ENCODE measurements at places on chromosomes 7 and 10. TPM values are rescaled to one million over a fixed set of nuclear protein-coding genes. Genes with fewer than 3 reads are reported as not detected.

The AKR1C4 gene
- total RNA-seq: not detected

The CNNM1 gene
- total RNA-seq: 2.4 TPM

The PRLHR gene
- 2.4 TPM for total RNA-seq

The CPED1 gene
- 3.3 TPM for total RNA-seq

The MKX gene
- 1.6 TPM for total RNA-seq

The SPDYE9 gene
- total RNA-seq: under 0.01 TPM

The SLC18A3 gene
- under 0.01 TPM for total RNA-seq

The CALHM3 gene
- not detected for total RNA-seq

The CALD1 gene
- total RNA-seq: 27.3 TPM

The CFAP70 gene
- 0.82 TPM for total RNA-seq

The NUTM2E gene
- total RNA-seq: under 0.01 TPM

The WDR86 gene
- 49.7 TPM for total RNA-seq

The ITGB8 gene
- total RNA-seq: 66.9 TPM

The NAT16 gene
- total RNA-seq: 0.82 TPM

The MYH16 gene
- total RNA-seq: not detected

The PKD2L1 gene
- not detected for total RNA-seq

The CAV2 gene
- total RNA-seq: 25.7 TPM

The ANKRD22 gene
- total RNA-seq: under 0.01 TPM

The ADK gene
- 25.3 TPM for total RNA-seq

The ZNF853 gene
- 23.6 TPM for total RNA-seq

The NCAPG2 gene
- 12.2 TPM for total RNA-seq

The DLX6 gene
- total RNA-seq: 4.1 TPM

The NEUROD6 gene
- total RNA-seq: 653 TPM

The GRB10 gene
- 48.5 TPM for total RNA-seq

The CPA2 gene
- not detected for total RNA-seq

The IDI2 gene
- not detected for total RNA-seq

The TYW1B gene
- 2.0 TPM for total RNA-seq

The SUGCT gene
- total RNA-seq: 1.2 TPM

The HSPB1 gene
- total RNA-seq: 2.4 TPM

The GJC3 gene
- total RNA-seq: 0.41 TPM

The MMP21 gene
- 0.41 TPM for total RNA-seq

The ZNF248 gene
- total RNA-seq: 67.3 TPM

The CYP3A4 gene
- not detected for total RNA-seq

The GPR26 gene
- 5.3 TPM for total RNA-seq

The KCP gene
- 0.41 TPM for total RNA-seq

The A1CF gene
- total RNA-seq: not detected

The SPOCK2 gene
- 26.9 TPM for total RNA-seq

The ZNF239 gene
- total RNA-seq: 27.3 TPM

The C7orf33 gene
- total RNA-seq: not detected

The CUZD1 gene
- 0.41 TPM for total RNA-seq

The SPDYE5 gene
- total RNA-seq: not detected

The AKR1C8 gene
- total RNA-seq: not detected

The ARMH3 gene
- 23.2 TPM for total RNA-seq

The ABCC2 gene
- 0.41 TPM for total RNA-seq

The MRLN gene
- not detected for total RNA-seq

The SFTPA1 gene
- not detected for total RNA-seq

The CDH23 gene
- total RNA-seq: 3.3 TPM

The HOXA1 gene
- total RNA-seq: not detected

The FGFBP3 gene
- 18.3 TPM for total RNA-seq

The MORN4 gene
- total RNA-seq: 35.5 TPM

Data from frontal cortex (tissue), 4 donors.